ENCODE measurements at places on chromosomes 1 and 21.

DNA sequence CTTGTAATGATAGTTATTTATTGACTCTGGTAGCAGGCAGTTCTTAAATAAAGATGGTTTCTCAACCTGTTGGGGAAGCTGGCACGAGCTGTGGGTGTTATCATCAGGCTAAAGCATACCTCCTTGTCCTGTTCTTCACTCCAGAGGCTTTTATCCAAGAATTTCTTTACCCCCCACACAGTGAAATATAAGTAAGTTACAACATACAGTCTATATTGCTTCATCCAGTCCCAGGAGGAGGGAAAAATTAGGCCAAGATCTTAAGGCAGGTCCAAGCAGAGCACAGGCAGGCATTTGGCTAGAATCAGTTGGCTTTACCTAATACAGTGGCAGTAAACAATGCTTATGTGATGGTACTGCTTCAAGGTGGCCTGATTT, 6.3 kb downstream of the TMEM81 start:
- peak; percentile 77 for DNase-seq

DNA sequence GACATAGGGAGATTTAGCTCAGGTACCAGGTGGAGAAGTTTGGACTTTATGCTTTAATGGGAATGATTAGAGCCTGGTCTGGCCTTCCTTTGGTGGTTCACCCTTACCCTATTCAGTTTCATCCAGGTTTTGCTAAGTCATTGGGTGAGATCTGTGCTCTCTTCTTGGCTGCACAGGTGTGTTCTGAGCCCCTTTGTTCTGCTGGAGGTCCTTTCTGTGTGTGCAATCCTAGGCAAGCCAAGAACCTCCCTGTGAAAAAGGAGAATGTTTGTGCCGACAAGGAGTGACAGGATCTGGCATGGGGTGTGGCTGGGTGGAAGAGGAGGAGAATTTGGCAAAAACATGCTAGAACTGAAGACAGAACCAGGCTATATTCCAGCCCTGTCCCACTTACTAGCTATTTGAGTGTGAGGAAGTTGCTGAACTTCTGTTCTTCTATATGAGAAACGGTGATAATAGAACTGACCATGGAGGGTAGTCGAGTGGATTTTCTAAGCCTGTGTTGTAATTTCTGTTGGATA, 4.6 kb downstream of the GSTM5 start:
- no peak for DNase-seq

GRCh38 chr1:98352378-98352777, 309.1 kb upstream of the SNX7 start:
- no peak for DNase-seq

DNA sequence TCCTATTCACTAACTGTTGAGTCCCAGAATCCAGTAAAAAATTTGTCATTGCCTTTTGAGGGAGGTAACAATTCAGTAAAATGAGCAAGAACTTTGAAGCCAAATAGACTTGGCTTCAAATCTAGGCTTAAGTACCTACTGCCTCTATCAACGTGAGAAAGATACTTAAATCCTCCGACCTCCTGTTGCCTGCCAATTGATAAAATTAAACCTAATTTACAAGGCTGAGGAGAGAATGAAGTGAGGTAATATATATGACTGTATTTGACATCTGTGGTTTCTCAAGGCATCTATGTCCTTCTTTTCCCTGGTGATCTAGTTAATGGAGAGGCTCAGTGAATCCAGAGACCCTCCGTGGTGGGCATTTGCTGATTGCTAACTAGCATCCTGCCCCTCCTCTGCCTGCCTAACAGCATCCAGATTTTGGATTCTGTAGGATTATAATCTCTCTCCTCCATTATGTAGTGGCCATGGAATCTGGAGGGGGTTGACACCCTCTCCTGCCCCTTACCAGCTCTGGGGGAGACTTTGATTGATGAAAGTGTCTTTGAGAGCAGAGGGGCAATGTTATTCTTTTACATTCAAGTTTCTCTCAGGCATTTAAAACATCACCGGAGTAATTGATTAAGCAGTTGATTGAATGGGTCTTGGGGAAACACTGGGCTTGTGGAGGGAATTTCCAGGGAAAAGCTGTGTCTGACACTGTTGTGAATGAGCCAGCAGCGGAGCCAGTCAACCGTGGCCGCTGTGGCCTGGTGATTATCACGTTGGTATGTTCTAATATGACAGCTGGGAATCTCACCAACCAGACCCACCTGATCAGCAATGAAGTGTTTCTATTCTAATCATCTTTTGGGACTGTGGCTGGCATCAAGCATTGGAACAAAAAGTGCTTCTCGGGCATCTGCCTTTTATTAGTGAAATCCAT, 140.7 kb upstream of the FAM78B start:
- no peak for DNase-seq

- DNase-seq: no peak
Observed at GRCh38 chr1:29953961-29954360, 717.6 kb downstream of the PTPRU start.

- DNase-seq: peak; percentile 55
Observed at GRCh38 chr1:202005958-202006357, 4.4 kb upstream of the ELF3 start.

GRCh38 chr1:65792669-65793358, at the start of gene PDE4B:
TSS of gene PDE4B (plus strand) at chr1:65792895.
- peak; percentile 75 for DNase-seq

GRCh38 chr1:48216313-48216712, 6.2 kb upstream of the SLC5A9 start:
- peak; percentile 1 for DNase-seq

DNA sequence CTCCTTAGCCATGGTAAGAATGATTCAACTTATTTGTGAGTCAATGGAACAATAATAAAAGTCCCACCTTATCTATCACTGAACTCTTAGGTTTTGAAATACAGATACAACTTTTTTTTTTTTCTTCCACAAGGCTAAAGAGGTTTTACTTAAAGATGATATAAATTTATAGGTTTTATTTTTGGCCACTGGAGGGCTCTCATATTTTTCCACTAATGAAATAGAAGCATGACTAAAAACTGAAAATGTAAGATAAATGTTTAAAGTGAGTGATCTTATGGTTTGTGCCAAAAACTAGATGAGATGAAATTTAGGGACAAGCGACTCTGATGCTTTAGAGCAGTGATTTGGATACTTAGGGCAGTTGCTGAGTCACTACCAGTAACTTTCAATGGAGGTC, 499.0 kb downstream of the NUF2 start:
- DNase-seq: peak; percentile 70

Measured in adipocyte (in vitro differentiated cells).